ENCODE measurements at places on chromosomes 7 and 10. TPM values are rescaled to one million over a fixed set of nuclear protein-coding genes. Genes with fewer than 3 reads are reported as not detected.

DNA sequence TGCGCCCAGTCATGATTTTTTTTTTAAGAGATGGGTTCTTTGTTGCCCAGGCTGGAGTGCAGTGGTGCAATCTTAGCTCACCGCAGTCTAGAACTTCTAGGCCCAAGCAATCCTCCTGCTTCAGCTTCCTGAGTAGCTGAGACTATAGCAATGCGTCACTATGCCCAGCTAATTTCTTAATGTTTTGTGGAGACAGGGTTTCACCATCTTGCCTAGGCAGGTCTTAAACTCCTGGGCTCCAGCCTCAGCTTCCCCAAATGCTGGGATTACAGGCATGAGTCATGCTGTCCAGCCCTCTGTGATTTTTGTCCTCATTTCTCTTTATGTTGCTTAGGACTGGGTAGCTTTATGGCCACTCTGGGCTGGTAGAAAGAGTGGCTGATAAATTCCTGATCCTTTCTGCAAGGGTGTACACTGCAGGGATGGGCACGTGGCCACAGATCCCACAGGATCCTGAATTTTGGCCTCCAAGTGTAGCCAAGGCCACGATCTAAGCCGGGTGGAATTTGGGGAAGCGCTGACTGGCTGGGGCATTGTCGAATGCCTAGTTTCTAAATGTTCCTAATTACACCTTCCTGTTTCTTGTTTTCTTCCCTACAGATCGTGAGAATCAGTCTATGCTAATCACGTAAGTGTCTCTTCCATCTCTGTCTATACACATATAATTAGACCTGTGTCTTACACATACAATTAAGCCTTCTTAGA is 24.1 kb upstream of the MYH16 start:
- peaks cover 3% of the 10 kb centered on the region for H3K27me3 ChIP-seq
- H3K4me1 ChIP-seq: peaks cover 10% of the 10 kb centered on the region
- H3K36me3 ChIP-seq: no peaks in the 10 kb centered on the region
- no peak for DNase-seq
- no peak overlapping the region for H3K27ac ChIP-seq

Gene BLNK
- not detected for total RNA-seq

Gene FBXL13
- total RNA-seq: 2.2 TPM

Gene AGAP4
- 25.8 TPM for total RNA-seq

Gene FOXI2
- total RNA-seq: 1.4 TPM

Gene STOX1
- 1.6 TPM for total RNA-seq

Gene PGAM2
- 2.4 TPM for total RNA-seq

DNA sequence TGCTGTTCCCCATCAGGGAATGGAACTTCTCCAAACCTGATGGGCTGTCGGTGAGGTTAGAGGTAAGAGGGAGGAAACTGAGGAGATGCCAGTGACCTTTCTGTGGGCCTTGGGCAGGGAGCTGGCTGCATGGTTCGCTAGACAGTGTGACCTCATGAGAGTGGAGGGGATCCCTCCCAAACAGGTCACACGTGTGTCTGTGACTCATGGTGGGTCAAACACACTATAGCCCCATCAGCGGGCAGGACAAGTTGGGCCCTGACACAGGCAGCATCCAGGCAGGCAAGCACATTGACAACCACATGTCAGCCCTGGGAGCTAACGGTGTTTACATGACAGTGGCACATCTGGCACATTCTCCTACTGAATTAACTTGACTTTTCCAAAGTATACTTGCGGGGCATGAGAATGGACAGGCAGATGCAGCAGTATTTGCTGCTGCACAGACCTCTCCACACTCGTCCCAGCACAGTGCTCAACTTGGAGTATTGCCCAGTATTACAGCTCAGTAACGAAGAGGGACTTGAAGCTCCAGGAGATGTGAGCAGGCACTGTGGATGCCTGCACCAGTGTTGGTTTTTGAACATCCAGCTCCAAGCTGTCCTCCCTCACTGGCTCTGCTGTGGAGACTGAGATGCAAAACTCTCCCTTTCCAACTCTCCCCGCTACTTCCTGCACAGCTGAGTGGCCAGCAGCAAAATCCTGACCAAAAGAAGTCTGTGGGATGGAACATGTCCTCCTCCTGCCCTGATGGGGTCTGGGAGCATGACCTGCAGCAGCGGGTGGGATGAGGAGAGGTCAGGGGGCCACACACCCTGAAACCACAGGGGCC is 199.6 kb downstream of the WDR37 start:
- no peak overlapping the region for H3K27ac ChIP-seq
- DNase-seq: no peak
- no peak overlapping the region for H3K4me3 ChIP-seq
- H3K27me3 ChIP-seq: no peaks in the 10 kb centered on the region

GRCh38 chr7:4774658-4775249 is 669 bp upstream of the AP5Z1 start:
- peaks cover 16% of the 10 kb centered on the region for H3K4me1 ChIP-seq
- H3K4me3 ChIP-seq: peak overlapping the region; percentile 96
- H3K27ac ChIP-seq: peak overlapping the region; percentile 92
- H3K27me3 ChIP-seq: no peaks in the 10 kb centered on the region
- no peak for DNase-seq
- H3K36me3 ChIP-seq: 0 out of 2 replicates have a peak, but pooled peaks cover 3% of the 10 kb centered on the region

Gene CYP26C1
- total RNA-seq: 0.11 TPM

DNA sequence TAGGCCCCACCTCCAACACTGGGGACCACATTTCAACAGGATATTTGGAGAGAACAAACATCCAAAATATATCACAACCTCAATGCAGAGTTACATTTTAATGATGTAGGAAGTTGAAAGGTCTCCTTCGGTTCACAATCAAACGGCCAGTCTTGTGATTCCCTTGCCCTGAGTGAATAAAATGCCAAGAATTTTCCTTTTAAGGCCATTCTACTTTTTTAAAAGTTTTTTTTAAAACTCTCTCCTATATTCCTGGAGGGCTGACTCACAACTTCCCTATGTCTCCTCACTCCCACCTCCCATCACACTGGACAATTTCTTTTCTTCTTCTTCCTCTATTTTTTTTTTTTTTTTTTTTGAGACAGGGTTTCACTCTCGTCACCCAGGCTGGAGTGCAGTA is 693.6 kb upstream of the AUTS2 start:
- no peaks in the 10 kb centered on the region for H3K27me3 ChIP-seq
- no peak for DNase-seq
- no peak overlapping the region for H3K4me3 ChIP-seq
- no peak overlapping the region for H3K27ac ChIP-seq

Gene MRM2
- total RNA-seq: 34.7 TPM

GRCh38 chr10:66637273-66638036 is 288.4 kb upstream of the LRRTM3 start:
- no peak for DNase-seq
- no peak overlapping the region for H3K4me3 ChIP-seq
- H3K27ac ChIP-seq: no peak overlapping the region

- H3K36me3 ChIP-seq: peaks cover 6% of the 10 kb centered on the region
- H3K27ac ChIP-seq: 0 out of 2 replicates have a peak overlapping the region, but pooled peaks have one; percentile 14
- H3K27me3 ChIP-seq: no peaks in the 10 kb centered on the region
Measured at GRCh38 chr10:104130041-104130440, 8.1 kb downstream of the SFR1 start.

DNA sequence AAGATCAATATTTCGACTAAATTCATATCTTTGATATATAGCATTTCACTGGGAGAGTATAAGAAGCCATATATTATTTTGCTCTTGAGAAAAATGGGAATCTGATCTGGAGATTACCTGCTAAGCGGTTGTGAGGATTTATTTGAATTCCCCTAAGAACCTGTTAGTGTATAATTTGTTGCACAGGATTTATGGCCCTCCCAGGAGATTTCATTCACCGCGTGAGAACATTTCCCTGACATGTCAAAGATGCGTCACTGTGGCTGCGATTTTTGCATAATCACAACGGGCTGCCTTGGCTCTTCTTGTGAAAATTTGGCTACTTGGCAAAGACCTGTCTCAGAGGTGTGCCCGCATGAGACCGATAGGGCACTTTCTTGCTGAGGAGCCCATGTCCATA is 184.7 kb upstream of the PFKP start:
- H3K4me1 ChIP-seq: 0 out of 2 replicates have a peak, but pooled peaks cover 6% of the 10 kb centered on the region
- no peak overlapping the region for H3K4me3 ChIP-seq
- no peaks in the 10 kb centered on the region for H3K27me3 ChIP-seq
- H3K36me3 ChIP-seq: no peaks in the 10 kb centered on the region
- H3K27ac ChIP-seq: no peak overlapping the region

DNA sequence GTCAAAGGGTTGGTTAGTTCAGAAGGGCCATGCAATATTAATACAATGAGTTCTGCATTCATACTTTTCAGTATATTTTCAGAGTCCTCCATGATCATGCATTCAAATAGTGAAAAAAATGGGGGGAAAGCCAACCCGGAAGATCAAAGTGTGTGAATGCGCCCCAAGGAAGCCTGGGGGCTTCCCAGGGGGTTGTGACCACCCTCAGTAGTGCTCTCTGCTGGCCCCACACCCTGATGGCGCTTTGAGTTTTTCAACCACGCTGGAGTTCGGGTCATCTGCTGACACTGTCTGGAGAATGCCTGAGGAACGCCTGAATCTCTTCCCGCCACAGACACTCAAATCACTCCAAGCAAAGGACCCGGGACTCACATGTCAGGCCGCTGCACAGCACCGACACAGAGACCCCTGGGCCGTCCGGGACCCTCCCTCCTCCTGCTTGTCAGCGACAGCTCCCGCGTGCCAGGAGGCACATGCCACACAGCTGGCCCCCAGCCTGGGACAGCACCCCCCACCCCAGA is 1.0 kb downstream of the TNS3 start:
- H3K4me1 ChIP-seq: peaks cover 62% of the 10 kb centered on the region
- H3K4me3 ChIP-seq: peak overlapping the region; percentile 85
- H3K27ac ChIP-seq: peak overlapping the region; percentile 10
- DNase-seq: no peak
- peaks cover 40% of the 10 kb centered on the region for H3K27me3 ChIP-seq

DNA sequence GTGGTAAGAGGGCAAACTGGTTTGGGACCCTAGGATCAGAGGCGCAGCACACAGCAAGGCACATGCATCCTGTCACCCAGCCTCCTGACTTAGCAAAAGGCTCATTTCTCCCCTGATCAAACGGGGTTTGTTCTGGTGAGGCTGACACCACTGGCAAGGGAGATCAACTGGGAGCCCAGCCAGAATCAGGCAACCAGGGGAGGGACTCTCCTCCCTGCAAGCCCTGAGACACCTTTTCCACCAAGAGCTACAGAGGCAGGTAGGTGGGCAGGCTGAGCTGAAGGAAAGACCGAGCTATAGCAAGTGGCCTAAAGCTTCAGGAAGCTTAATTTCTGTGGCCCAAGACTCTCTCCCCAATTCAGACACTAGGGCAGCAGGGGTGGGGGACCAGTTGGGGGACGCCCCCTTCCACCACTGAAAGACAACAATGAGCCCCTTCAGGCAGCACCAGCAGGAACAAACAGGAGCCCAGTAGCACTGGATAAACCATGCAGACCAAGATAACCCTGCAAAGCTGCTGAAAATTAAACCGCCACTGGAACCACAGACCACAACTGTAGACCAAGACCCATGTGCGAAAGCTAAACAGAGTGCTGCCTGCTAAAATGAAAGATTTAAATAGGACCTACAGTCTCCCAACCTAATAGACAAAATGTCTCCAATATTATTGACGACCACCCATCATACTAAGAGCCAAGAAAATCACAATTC is 27.1 kb upstream of the SAR1A start:
- no peak for DNase-seq
- H3K4me3 ChIP-seq: no peak overlapping the region
- H3K4me1 ChIP-seq: peaks cover 3% of the 10 kb centered on the region
- H3K36me3 ChIP-seq: peaks cover 17% of the 10 kb centered on the region
- peak overlapping the region; percentile 18 for H3K27ac ChIP-seq
- H3K27me3 ChIP-seq: no peaks in the 10 kb centered on the region

DNA sequence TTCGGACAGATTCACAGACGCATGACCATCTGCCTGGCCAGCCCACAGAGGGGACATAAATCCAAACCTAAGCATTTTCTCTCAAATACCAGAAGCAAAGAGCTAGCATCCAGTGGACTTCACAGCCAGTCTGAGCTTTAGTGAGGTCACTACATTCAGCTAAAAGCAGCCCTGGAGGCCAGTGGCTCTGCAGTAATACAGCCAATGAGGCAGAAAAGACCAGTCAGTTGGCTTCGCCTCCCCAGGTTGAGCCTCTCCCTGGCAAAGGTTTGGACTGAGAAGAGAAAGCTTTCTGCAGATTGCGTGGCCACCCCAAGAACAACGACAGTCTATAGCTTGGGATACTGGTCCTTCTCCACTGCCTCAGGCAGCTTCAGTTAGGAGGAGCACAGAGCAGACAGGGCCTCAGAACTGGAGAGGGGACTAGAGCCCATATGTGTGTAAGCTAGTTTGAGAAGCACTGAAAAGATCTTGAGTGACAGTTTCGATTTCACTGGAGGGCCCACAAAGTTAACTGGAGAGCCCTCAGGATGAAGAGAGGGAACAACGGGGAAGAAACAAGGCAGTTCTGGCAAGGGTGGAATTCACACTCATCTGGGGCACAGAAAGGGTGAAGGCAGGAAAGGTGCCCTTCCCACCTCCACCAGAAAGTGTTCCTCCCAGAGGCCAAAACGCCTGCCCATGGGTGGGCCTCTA is 3.8 kb downstream of the WDR91 start:
- no peak overlapping the region for H3K4me3 ChIP-seq
- H3K4me1 ChIP-seq: peaks cover 14% of the 10 kb centered on the region
- H3K27ac ChIP-seq: no peak overlapping the region
- peaks cover 15% of the 10 kb centered on the region for H3K27me3 ChIP-seq
- H3K36me3 ChIP-seq: peaks cover 6% of the 10 kb centered on the region

- no peaks in the 10 kb centered on the region for H3K27me3 ChIP-seq
- H3K36me3 ChIP-seq: peaks cover 18% of the 10 kb centered on the region
- H3K27ac ChIP-seq: no peak overlapping the region
- peaks cover 6% of the 10 kb centered on the region for H3K4me1 ChIP-seq
- H3K4me3 ChIP-seq: no peak overlapping the region
Measured at GRCh38 chr7:42574685-42575084, 337.2 kb downstream of the C7orf25 start.

- no peak for DNase-seq
- peak overlapping the region; percentile 45 for H3K4me3 ChIP-seq
- peaks cover 46% of the 10 kb centered on the region for H3K4me1 ChIP-seq
- peaks cover 90% of the 10 kb centered on the region for H3K27me3 ChIP-seq
- no peaks in the 10 kb centered on the region for H3K36me3 ChIP-seq
- no peak overlapping the region for H3K27ac ChIP-seq
Measured at GRCh38 chr7:157009778-157010587, 480 bp downstream of the MNX1 start.

- peaks cover 32% of the 10 kb centered on the region for H3K36me3 ChIP-seq
- no peak overlapping the region for H3K4me3 ChIP-seq
- H3K27ac ChIP-seq: peak overlapping the region; percentile 53
- peaks cover 14% of the 10 kb centered on the region for H3K4me1 ChIP-seq
- no peaks in the 10 kb centered on the region for H3K27me3 ChIP-seq
Measured at GRCh38 chr10:97759158-97759887, 12.5 kb downstream of the SFRP5 start.

Gene LBX1
- not detected for total RNA-seq

Gene ICA1
- 33.4 TPM for total RNA-seq

Gene NXPH1
- total RNA-seq: 0.27 TPM

- H3K4me3 ChIP-seq: peak overlapping the region; percentile 81
- no peak for DNase-seq
- peaks cover 62% of the 10 kb centered on the region for H3K4me1 ChIP-seq
- no peaks in the 10 kb centered on the region for H3K27me3 ChIP-seq
- H3K36me3 ChIP-seq: peaks cover 36% of the 10 kb centered on the region
Measured at GRCh38 chr10:13346283-13347042, 1.6 kb downstream of the SEPHS1 start.

Gene TFPI2
- total RNA-seq: 10.4 TPM

- no peak overlapping the region for H3K27ac ChIP-seq
- H3K27me3 ChIP-seq: no peaks in the 10 kb centered on the region
- H3K4me1 ChIP-seq: peaks cover 5% of the 10 kb centered on the region
Measured at GRCh38 chr7:94605031-94605430, 50.9 kb downstream of the SGCE start.

- peak; percentile 79 for DNase-seq
- H3K36me3 ChIP-seq: no peaks in the 10 kb centered on the region
- peak within 1 kb of the TSS; percentile 79 for H3K4me3 ChIP-seq
- peaks cover 42% of the 10 kb centered on the region for H3K27me3 ChIP-seq
- H3K27ac ChIP-seq: no peak within 1 kb of the TSS
Measured at GRCh38 chr10:59709395-59710125, at the start of gene SLC16A9. SLC16A9 (minus strand) TSS chr10:59709850; CDS start chr10:59684291, 25,559 bp downstream.
